ENCODE measurements at places on chromosomes 3 and 15.

DNA sequence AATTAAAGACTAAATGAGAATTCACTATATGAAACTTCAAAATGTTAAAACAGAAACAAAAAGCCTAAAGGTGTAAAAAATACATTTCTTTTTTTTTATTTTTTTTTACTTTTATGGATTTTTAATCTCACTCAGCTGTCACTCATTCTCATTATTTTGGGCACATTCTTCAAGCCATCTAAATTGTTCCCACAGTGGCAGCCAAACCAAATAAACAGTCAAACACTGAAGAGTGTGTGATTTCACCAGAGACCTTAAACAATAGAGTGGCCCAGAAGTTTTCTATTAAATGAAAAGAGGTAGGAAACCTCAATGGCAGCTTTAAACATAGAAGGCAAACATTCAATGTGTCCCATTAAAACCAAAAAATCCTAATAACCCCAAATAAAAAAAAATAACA is 616.1 kb downstream of the OTOL1 start:
- no peak for DNase-seq

DNA sequence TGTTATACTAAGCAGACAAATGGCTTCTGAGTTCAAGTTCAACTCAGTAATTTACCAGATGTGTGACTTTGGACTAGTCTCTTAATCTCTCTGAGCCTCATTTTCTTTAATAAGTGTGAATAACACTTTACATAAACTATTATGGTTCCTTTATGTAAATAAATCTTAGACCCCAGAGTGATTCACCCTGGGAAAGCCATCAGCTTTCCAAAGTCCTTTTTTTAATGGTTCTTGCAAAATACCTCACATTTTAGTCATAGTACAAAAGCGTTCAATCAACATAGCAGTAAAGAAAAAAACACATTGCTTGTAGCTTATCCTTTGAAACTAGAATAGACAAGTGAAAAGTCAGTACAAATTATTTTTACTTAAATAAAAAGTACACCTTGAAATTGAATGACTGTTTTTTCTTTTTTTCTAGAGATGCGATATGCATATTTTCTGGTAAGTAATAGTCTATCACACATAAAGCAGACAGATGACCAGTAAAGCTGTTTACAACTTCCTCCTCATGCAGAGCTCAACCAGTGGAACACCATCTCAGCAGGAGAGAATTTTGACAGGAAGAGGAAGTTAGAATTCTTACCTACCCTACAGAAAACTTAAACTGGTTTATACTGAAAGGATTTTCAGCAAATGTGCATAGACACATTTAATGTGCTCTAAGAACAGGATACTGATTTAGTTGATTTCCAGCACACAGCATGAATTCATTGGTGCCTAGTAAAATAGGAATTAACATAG is 123.0 kb upstream of the AGBL1 start:
- DNase-seq, result no peak

DNA sequence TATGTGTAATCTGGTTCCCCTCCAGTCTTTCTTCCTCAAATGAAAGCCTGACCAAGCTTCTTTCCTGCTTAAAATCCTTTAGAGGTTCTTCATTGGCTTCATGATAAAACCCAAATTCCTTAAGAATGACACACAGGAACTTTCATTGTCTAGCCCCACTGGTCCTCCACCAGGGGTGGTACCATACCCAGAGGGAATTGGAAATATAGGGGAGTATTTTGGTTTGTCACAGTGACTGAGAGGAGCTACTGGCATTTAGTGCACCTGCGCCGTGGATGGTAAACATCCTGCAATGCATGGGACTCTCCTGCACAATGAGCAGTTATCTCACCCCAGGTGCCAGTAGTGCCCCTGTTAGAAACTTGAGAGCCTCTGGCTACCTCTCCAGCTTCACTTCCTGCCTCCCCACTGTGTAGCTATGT is 10.8 kb downstream of the ZWILCH start:
- DNase-seq, result peak; percentile 15

DNA sequence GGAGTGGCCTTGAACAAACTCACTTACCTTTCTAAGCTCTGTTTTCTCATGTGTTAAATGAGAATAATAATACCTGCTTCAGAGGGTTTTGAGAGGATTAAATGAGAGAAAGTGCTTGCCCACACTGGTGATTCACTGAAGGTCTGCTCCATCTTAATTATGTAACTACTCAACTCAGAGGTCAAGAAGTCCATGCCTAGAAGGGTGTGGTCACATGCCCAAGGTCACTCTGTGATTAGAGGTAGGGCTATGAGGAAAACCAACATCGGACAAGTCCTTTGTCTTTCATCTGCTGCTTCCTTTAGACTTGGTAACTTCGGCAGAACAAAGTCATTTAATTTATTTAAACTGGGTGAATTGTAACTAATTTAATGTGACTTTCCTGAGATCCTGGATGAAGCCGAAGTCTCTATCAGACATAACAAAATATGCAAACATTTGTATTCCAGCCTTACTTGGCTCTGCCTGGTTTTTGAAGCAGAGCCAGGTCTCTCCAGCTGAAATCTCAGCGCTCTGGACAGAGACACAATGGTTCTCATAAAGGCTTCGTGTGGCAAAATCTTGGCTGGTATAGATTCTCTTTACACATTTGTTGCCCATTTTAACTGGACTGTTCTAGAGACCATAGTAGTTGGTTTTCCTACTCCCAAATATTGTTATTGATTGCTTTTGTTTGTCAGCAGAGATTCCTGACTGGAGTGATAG is 3.0 kb downstream of the CHRNA7 start:
- no peak for DNase-seq

GRCh38 chr15:62462721-62463120 is 297.6 kb upstream of the C2CD4B start:
- peak; percentile 23 for DNase-seq

GRCh38 chr15:58381697-58382096 is 50.1 kb upstream of the LIPC start:
- DNase-seq, result no peak

GRCh38 chr3:174355505-174355904 is 503.6 kb upstream of the NAALADL2 start:
- DNase-seq, result peak; percentile 47

DNA sequence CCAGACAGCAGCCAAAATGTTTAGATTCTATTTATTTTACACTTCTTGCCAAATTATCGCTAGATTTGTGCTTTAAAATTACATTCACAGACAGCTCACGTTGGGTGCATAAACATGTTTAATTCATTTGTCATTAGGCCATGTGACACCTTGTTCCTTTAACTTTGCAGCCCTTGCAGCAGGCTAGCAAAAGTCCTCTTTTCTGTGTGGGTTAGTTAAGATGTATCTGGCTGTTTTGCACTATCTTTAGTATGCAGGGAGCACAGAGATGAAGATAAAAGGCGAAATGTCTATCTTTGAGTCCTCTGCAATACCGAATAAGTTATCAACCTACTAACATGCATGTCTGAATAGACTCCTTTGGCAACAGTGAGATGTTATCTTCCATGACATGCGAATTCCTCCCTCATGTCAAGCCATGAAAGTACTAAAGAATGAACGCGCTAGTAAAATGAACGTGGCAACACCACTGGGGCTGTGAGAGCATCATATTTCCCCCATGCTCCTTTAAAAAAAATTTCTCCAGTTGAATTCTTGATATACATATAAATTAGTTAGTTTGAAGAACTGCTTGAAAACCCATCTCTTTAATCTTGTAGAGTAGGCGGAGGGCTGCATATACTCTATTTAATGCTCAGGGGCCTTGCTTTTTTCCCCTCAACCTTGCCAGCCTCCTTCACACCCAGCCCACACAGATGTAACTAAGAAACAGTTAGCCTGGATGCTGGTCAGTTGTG is 620.4 kb upstream of the NR2F2 start:
- no peak for DNase-seq

- no peak for DNase-seq
Observed at GRCh38 chr15:88741671-88742070, 61.6 kb upstream of the ACAN start.
